Anterior cingulate cortex (tissue), 58 donors: ENCODE measurements at places on chromosomes 6 and 20.

GRCh38 chr6:137970368-137970767 is 103.3 kb downstream of the TNFAIP3 start:
- no peak for DNase-seq

GRCh38 chr6:43428874-43429273 is 1.5 kb downstream of the ABCC10 start:
- DNase-seq = no peak

DNA sequence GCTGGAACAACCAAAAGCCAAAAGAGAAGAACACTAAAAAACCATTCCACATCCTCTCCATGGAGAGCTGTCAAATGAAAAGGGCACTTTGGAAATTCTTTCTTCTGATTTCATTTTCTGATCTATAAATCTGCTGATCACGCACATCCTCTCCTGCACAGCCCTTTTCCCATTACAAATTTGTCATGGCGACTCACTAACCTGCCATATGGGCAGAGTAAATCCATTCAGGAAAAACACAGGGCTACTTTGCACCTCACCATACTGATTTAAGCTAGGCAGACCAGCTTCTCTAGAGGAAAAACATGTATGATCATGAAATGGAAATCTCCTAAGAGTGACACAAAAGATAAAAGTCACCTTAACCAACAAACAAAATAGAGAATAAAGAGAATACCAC is 26.0 kb downstream of the TOMM6 start:
- DNase-seq = no peak

DNA sequence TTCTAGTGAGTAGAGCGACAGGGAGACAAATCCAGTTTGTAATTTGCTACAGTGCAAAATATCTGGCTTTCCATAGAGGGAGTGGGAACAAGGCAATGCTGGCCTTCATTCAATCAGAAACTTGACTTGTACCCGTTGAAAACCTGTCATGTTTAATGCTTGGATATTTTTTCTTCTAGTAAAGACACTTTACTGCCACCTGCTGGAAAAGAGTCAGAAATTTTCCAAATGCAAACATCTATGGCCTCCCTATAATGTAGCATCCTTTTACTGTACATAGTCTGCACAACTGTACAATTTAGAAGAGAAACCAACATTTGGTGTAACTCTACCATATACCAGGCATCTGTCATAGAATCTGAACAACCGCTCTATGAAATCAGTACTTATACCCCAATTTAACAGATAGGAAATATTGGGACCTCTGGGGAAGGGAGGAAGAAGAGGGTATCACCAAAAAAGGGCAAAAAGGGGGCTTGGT is 16.7 kb upstream of the TBC1D20 start:
- no peak for DNase-seq

GRCh38 chr6:28258877-28259777 is at the start of gene NKAPL:
NKAPL (plus strand) TSS chr6:28259297; CDS start chr6:28259372, 75 bp downstream.
- DNase-seq = peak; percentile 3

GRCh38 chr6:168873278-168874190 is 380.1 kb downstream of the THBS2 start:
- no peak for DNase-seq

DNA sequence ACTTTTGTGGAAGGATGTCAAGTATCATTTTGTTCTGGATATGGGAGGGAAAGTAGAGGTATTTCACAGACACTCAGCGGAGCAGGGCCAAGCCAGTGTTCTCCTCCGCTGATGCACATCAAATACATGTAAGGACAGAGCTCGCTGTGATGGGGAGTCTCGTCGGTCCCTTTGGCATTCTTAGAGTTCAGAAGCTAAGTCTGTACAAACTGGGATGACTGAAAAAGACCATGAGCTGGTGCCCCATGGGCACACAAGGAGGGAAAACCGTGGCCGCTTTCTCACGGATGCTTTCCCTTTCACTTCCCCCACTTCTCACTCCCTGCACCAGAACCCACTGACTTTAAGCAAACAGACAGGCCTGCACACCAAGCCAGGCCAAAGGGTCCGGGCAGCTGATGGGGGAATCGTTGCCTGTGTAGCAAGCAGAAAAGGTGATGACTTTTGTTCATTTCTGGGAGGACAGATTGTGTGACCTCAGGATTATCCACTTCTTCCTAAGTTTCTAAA is 27.7 kb upstream of the MPC1 start:
- DNase-seq = no peak

DNA sequence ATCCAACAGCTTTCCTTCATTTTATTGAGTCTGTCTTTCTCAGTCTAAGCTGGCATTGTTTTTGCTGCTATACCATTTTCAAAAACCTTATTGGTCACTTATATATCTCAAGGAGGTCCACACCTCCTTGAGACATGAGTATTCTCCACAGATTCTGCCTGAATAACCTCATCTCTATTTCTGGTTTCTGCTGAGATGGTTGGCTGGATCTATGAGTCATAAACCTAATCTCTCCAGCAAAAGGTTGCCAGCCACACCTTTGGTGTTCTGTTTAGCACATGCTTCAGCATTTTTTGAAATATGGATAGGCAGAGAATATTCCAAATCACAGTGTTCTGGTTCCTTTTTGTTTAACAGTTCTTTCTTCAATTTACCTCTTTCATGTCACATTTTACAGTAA is 40.8 kb upstream of the TMEM244 start:
- DNase-seq = no peak

GRCh38 chr6:37785663-37786270 is 33.8 kb upstream of the ZFAND3 start:
- peak; percentile 57 for DNase-seq

DNA sequence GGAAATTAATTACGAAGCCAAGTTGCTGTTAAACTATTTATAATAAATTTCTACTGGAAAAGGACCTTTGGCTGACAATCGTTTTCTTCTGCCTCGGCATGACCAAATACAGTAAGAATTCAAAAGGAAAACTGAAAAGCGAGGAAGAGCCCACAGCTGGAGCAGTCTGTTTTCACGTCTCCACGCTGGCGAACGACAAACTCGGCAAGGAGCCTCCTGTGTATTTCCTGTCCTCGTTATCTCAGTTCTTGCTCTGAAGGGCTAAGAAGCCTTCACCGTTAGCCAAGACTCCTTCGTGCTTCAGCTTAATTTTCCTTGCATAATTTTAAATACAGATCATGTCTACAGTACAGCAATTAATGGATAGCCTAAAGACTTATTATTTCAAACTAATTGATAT is 214.3 kb upstream of the PLCB4 start:
- no peak for DNase-seq

GRCh38 chr6:41200296-41200900 is 551 bp downstream of the TREML2 start:
- DNase-seq = no peak

DNA sequence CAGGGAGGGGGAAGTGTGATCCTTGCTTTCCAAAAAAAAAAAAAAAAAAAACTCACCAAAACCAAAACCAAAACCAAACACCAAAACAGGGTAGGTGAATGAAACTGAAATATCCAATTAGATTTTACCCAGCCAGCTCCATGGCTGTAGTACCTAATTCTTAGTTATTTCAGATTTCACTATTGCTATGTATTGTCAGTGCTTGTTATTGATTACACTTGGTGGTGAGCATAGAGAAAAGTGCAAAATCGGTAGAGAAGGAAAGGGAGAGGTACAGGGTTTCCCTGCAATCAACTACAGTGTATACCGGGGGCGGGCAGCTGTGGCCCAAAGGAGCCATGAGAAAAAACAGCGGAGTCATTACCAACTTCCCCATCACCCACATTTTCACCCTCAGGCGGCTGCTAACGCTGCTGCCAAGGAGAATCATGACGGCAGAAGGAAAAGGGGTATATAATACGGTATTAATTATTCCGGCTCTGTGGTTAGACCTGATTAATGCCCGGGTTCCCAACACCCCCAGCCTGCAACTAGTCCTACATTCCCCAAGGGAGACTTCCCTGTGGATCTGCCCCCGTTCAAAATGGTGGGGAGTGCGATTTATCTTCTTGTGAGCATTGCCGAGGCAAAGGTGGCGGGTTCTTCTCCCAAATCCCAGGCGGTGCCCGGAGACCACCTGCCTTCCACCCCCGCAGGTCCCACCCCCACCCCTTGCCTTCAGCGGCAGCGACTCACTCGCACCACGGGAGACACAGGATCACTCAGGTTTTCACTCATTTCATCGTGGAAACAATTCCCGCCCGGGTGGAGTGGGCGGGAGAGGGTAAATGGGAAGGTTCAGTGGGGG is at the start of gene C6orf62:
Gene C6orf62, minus strand, starts transcription at position 30 of the 847 bp plus-strand sequence. CDS start 486 bp downstream, outside the sequence.
- no peak for DNase-seq

GRCh38 chr6:17941318-17941717 is 46.1 kb downstream of the KIF13A start:
- DNase-seq = no peak

- no peak for DNase-seq
Observed at GRCh38 chr20:49701241-49701790, 12.4 kb downstream of the B4GALT5 start.

DNA sequence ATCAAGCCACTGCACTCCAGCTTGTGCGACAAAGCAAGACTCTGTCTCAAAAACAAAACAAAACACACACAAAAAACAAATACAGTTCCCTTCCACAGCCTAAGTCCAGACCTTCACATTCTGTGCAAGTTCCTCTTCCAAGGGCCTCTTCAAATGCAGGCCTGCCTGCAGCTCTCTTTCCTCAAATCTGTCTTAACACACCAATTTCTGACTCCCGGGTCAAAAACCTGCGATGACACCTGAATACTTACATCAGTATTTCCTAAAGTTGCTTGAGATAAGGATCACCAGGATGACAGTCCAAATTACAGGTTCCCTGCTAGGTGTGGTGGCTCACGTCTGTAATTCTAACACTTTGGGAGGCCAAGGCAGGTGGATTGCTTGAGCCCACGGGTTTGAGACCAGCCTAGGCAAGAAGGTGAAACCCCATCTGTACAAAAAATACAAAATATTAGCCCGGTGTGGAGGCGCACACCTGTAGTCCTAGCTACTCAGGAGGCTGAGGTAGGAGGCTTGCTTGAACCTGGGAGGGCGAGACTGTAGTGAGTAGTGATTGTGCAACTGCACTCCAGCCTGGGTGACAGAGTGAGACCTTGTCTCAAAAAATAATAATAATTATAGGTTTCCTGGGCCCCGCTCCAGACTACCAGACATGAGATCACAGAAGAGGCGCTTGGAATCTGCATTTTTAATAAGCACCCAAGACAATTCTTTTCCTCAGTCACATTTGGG is 8.8 kb upstream of the PARD6B start:
- DNase-seq = no peak

DNA sequence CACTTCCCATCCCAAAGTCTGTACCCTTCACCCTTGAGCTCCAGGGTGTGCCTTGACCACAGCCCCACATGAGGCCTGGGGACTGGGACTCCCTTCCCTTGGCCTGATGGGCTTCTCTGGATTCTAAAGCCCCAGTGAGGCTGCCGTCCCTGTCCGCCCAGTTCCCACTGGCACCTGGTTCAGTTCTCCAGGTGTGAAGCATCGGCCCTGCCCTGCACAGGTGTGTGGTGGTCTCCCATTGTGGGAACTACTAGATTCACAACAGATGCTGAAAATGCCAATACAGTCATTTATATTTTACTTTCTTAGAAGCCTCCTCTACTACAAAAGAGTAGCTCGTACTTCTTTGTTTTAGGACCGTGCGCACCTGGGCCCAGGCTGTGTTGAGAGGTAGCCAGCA is 72.8 kb downstream of the TTLL2 start:
- DNase-seq = no peak

DNA sequence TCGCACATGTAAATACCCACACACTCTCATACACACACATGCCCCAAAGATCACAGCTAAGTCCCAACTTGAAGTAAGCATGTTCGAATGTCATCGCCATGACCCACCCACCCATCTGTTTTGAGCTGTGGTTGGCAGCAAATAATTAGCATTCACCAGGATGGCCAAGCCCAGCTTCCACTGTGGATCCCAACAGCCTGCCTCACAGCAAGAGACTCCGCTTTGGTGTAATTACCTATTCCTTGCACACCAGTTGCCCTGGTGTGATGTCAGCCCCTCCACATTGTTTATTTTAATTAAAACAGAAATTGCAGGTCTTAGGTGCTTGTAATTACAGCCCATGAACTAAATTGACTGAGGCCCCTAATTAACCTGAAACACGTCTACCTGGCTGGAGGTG is 81.1 kb downstream of the MAFB start:
- DNase-seq = no peak

DNA sequence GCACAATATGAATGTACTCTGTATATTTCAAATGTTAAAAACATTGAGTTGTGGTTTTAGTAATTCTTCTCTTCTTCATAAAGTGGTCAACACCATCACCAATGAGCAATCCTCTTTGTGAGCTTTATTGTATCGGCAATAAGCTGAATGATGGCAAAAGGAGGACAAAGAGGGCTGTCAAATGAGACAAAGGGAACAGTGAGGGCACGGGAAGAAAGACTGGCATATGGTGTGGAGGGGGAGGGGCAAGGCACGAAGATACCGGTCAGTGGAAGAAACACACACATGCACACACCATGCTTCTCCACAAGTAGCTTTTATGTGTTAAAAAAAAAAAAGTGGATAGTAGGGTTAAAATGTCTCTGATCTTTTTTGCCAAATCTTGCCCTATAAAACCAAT is 506.8 kb upstream of the CITED2 start:
- DNase-seq = no peak

DNA sequence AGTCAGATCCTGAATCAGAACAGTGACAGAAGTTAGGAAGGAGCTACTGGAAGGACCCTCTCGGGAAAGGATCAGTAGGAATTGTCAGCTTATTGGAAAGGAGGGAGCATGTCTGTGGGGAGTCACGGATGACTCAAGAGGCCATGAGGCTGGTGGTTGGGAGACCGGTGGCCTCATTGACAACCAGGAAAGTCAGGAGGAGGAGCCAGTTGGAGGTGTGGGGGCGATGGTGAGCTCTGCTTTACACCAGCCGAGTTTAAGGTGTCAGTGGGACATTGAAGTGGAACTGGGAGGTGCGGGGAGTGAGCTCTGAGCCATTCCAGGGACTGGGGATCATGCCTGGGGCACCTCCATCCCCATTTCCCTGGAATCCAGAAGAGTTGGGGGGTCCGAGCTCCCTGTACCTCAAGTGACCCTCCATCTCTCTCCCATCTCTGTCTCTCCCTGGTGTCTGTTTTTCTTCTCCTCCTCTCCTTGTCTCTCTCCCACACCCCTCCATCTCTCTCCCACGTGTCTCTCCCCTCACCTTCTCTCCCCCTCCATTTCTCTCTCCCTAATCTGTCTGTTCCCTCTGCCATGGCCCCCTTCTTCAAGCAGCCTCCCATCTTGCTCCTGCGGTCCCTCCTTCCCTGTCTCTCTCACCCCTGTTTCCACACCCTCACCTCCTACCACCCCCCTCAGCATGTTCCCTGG is 14.3 kb upstream of the ZBTB9 start:
- no peak for DNase-seq
